Breast epithelium (tissue), 4 donors: ENCODE measurements at places on chromosomes 6 and 20. TPM values are rescaled to one million over a fixed set of nuclear protein-coding genes. Genes with fewer than 3 reads are reported as not detected.

The RAD21L1 gene
- total RNA-seq = not detected

The FAM135A gene
- total RNA-seq = 30.2 TPM

The TRAPPC3L gene
- not detected for total RNA-seq

The TRPC4AP gene
- 69.5 TPM for total RNA-seq

The OR2H2 gene
- not detected for total RNA-seq

The CTSA gene
- 136 TPM for total RNA-seq

The NKAIN4 gene
- total RNA-seq = not detected

The ELOVL2 gene
- 11.1 TPM for total RNA-seq

GRCh38 chr20:49852522-49853080 lies 40.0 kb downstream of the SLC9A8 start:
- H3K36me3 ChIP-seq = no peaks in the 10 kb centered on the region
- no peaks in the 10 kb centered on the region for H3K4me1 ChIP-seq
- no peak overlapping the region for H3K27ac ChIP-seq
- H3K27me3 ChIP-seq = no peaks in the 10 kb centered on the region

DNA sequence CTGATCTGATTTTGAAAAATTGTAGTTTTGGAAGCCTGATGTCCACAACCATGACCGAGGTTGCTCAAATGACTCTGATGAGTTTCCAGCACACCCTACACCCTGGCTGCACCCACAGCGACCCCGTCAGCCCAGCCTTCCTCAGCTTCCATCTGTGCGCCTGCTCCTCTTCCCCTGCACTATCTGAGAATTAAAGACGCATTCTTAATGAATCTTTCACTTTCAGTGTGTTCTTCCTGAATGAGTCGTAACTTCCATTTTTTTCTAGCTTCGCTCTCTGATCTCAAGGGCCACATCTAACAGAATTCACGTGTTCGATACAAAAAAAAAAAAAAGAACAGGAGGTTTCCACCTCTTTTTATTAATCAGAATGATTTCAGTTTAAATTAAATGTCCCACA lies 21.3 kb upstream of the RREB1 start:
- H3K4me3 ChIP-seq = peak overlapping the region; percentile 23
- H3K27ac ChIP-seq = peak overlapping the region; percentile 5
- H3K27me3 ChIP-seq = no peaks in the 10 kb centered on the region
- H3K36me3 ChIP-seq = no peaks in the 10 kb centered on the region
- no peak for DNase-seq

DNA sequence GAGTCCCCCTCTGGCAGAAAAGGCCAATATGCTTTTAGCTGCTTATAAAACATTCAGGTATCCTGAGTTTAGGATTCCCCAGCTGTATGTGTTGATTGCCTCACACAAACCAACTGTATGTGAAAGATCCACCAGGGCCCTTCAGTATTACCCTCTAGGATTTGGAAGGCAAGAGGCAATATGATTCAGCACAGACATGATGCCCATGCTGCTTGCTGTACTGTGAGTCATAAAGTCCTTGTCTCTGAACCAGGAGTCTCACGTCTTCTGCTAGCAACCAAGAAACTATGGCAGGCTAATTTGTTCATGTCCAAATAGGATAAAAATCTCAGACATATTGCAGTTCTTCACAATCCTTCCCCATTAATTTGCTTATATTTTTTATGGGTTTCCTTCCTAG lies 789.2 kb upstream of the SLC35B3 start:
- no peak overlapping the region for H3K4me3 ChIP-seq
- no peaks in the 10 kb centered on the region for H3K27me3 ChIP-seq
- no peaks in the 10 kb centered on the region for H3K4me1 ChIP-seq

DNA sequence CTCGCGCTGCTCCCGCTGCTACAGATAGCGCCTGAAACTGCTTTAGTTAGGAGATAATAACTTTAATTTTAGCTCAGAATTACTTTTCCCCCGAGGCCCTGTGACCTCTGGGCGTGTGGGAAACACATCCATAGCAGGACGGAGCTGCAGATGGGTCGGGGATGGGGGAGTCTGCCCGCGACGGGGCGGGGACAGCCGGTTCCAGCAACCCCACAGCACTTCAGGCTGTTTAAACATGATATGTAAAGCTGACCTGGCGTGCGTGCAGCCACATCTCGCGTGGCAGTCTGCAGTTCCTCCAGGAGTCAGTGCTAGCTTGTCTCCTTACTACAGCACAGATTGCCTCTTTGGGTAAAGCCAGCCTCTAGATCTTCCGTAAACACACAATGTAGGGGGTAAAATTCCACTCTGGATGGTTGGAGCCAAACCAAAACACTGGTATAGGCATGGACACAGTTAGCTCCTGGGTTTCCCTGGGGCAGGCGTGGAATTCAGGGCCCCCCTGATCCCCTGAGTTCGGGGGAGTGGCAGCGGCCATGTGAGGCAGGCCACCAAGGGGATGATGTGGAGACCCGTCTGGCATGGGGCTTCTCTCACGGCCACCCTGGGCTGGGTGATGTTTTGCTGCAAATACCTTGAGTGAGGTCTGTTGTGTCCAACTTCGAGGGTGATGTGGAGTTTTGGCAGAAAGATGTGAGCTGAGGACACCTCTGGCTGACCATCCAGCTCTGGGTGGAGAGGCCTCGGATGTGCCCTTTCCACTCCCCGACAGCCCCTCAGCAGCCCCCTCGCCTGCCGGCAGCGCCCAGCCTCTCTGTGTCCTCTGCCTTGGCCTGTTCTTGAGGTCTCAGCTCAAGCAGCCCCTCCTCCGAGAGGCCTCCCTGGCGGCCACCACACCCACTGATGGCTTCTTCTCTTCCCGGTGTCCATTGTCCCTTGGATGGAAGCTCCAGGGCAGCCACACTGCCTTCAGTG lies 214.5 kb downstream of the TAF4 start:
- no peak for DNase-seq
- no peaks in the 10 kb centered on the region for H3K4me1 ChIP-seq
- H3K27me3 ChIP-seq = peaks cover 21% of the 10 kb centered on the region
- H3K4me3 ChIP-seq = no peak overlapping the region
- H3K36me3 ChIP-seq = no peaks in the 10 kb centered on the region
- H3K27ac ChIP-seq = no peak overlapping the region

DNA sequence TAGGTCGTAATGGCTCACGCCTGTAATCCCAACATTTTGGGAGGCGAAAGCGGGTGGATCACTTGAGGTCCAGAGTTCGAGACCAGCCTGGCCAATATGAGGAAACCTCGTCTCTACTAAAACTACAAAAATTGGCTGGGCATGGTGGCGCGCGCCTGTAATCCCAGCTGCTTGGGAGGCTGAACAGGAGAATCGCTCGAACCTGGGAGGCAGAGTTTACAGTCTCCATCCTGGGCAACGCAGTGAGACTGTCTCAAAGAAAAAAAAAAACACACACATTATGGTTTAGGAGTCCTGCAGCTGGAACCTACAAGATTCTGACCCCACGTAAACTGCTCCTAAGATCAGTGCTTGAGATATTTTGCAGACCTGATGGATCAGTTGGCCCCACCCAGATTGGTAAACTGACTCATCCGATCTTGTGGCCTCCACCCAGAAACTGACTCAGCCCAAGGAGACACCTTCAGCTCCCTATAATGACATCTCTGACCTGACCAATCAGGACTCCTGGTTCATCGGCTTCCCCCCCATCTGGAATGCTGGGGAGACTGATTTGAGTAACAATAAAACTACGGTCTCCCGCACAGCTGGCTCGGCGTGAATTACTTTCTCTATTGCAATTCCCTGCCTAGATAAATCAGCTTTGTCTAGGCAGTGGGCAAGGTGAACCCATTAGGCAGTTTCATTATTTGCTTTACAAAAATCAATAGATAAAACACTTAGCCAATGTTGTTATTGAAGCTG lies 96.2 kb upstream of the BTN3A2 start:
- no peak overlapping the region for H3K4me3 ChIP-seq
- H3K27me3 ChIP-seq = peaks cover 15% of the 10 kb centered on the region
- DNase-seq = no peak
- H3K4me1 ChIP-seq = no peaks in the 10 kb centered on the region
- no peaks in the 10 kb centered on the region for H3K36me3 ChIP-seq

GRCh38 chr20:62644802-62645496 lies 2.6 kb downstream of the SLCO4A1 start:
- H3K4me3 ChIP-seq = no peak overlapping the region
- no peak for DNase-seq
- H3K27ac ChIP-seq = no peak overlapping the region
- peaks cover 17% of the 10 kb centered on the region for H3K4me1 ChIP-seq

DNA sequence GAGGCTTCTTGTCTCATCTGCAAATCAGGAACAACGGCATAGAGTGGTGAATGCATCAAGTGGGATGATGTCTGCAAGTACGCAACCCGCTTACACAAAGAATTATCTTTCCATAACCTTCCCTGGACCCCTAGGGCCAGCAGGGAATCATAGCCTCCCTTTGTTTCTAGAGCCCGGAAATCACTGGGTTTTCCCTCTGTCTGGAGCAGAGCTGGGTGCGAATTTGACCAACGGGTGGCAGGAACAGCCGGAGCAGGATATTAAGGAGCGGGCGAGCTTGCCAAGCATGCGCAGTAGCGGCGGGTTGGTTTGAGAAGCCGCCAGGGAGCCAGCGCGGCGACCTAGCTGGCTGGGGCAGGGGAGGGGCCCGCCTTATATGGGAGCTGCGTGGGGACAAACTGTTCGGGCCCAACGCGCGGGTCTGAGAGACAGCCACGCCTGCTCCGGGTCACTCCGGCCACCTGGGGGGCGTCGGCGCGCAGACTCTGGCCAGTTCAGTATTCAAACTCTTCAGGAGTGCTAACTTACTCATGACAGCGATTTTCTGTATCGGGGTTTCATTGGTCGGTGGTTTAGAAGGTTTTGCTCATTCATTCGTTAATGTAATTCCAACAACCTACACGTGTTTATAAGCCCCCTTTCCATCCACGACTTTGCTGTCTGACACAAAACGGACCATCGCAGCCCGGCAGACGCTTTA lies 1.6 kb upstream of the KIF16B start:
- H3K27me3 ChIP-seq = no peaks in the 10 kb centered on the region
- peaks cover 2% of the 10 kb centered on the region for H3K4me1 ChIP-seq
- H3K36me3 ChIP-seq = no peaks in the 10 kb centered on the region

- no peaks in the 10 kb centered on the region for H3K36me3 ChIP-seq
- no peak for DNase-seq
- H3K4me1 ChIP-seq = no peaks in the 10 kb centered on the region
- H3K27me3 ChIP-seq = no peaks in the 10 kb centered on the region
Measured at GRCh38 chr20:59703046-59703445, 98.7 kb downstream of the PHACTR3 start.

- H3K36me3 ChIP-seq = no peaks in the 10 kb centered on the region
- no peaks in the 10 kb centered on the region for H3K4me1 ChIP-seq
- H3K27me3 ChIP-seq = no peaks in the 10 kb centered on the region
- no peak for DNase-seq
- no peak overlapping the region for H3K4me3 ChIP-seq
- H3K27ac ChIP-seq = no peak overlapping the region
Measured at GRCh38 chr6:168858926-168859325, 394.7 kb downstream of the THBS2 start.

DNA sequence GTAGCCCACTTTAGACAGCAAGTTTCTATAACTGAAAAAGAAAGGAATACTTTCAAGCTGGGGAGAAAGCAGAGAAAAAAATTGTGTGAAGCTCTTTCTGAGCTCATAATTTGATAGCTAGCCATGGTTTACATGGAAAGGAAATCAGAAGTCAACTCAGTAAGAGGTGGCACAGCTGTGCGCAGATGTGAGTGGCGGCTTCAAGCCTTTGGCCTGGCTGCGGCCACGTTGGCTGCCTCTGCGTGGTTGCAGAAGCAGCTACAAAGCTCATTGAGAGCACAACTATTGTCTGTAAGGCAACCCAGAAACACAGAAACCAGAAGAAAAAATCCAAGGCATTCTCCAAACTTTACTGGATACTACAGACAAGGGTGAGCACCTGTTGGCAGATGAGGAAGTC lies 136.9 kb downstream of the SASH1 start:
- H3K4me1 ChIP-seq = no peaks in the 10 kb centered on the region
- H3K27me3 ChIP-seq = no peaks in the 10 kb centered on the region
- H3K27ac ChIP-seq = no peak overlapping the region
- peaks cover 5% of the 10 kb centered on the region for H3K36me3 ChIP-seq
- DNase-seq = no peak

GRCh38 chr20:50260479-50261221 lies 70.0 kb downstream of the CEBPB start:
- H3K27me3 ChIP-seq = no peaks in the 10 kb centered on the region
- peak overlapping the region; percentile 68 for H3K27ac ChIP-seq
- peaks cover 14% of the 10 kb centered on the region for H3K4me1 ChIP-seq
- no peak overlapping the region for H3K4me3 ChIP-seq
- DNase-seq = no peak

GRCh38 chr20:41161886-41162285 lies 24.5 kb downstream of the PLCG1 start:
- H3K27me3 ChIP-seq = no peaks in the 10 kb centered on the region
- peaks cover 16% of the 10 kb centered on the region for H3K36me3 ChIP-seq
- peak overlapping the region; percentile 25 for H3K27ac ChIP-seq
- no peaks in the 10 kb centered on the region for H3K4me1 ChIP-seq

- H3K36me3 ChIP-seq = no peaks in the 10 kb centered on the region
- no peaks in the 10 kb centered on the region for H3K4me1 ChIP-seq
- no peak overlapping the region for H3K27ac ChIP-seq
- no peak overlapping the region for H3K4me3 ChIP-seq
Measured at GRCh38 chr6:134519465-134519864, 201.6 kb upstream of the SGK1 start.

- H3K4me3 ChIP-seq = peak overlapping the region; percentile 87
- H3K4me1 ChIP-seq = no peaks in the 10 kb centered on the region
- H3K27me3 ChIP-seq = no peaks in the 10 kb centered on the region
- H3K36me3 ChIP-seq = no peaks in the 10 kb centered on the region
- H3K27ac ChIP-seq = peak overlapping the region; percentile 90
- DNase-seq = no peak
Measured at GRCh38 chr6:85449388-85449817, 480 bp upstream of the NT5E start.

- no peak for DNase-seq
- H3K4me1 ChIP-seq = no peaks in the 10 kb centered on the region
- H3K4me3 ChIP-seq = no peak overlapping the region
- H3K27ac ChIP-seq = no peak overlapping the region
- H3K36me3 ChIP-seq = no peaks in the 10 kb centered on the region
Measured at GRCh38 chr6:88177961-88178464, 11.9 kb upstream of the CNR1 start.

GRCh38 chr6:25157842-25158241 lies 121.3 kb upstream of the CARMIL1 start:
- no peaks in the 10 kb centered on the region for H3K36me3 ChIP-seq
- H3K27ac ChIP-seq = no peak overlapping the region
- no peaks in the 10 kb centered on the region for H3K27me3 ChIP-seq
- H3K4me1 ChIP-seq = no peaks in the 10 kb centered on the region
- DNase-seq = no peak

GRCh38 chr6:156598855-156599180 lies 178.4 kb upstream of the ARID1B start:
- DNase-seq = no peak
- no peaks in the 10 kb centered on the region for H3K27me3 ChIP-seq
- H3K4me3 ChIP-seq = no peak overlapping the region
- H3K4me1 ChIP-seq = no peaks in the 10 kb centered on the region

- H3K27me3 ChIP-seq = no peaks in the 10 kb centered on the region
- peak overlapping the region; percentile 94 for H3K27ac ChIP-seq
- H3K36me3 ChIP-seq = no peaks in the 10 kb centered on the region
Measured at GRCh38 chr6:82364087-82365015, 734 bp downstream of the TPBG start.

- no peaks in the 10 kb centered on the region for H3K36me3 ChIP-seq
- H3K27ac ChIP-seq = peak within 1 kb of the TSS; percentile 93
- H3K27me3 ChIP-seq = no peaks in the 10 kb centered on the region
- DNase-seq = peak; percentile 77
- peak within 1 kb of the TSS; percentile 86 for H3K4me3 ChIP-seq
- H3K4me1 ChIP-seq = peaks cover 13% of the 10 kb centered on the region
Measured at GRCh38 chr20:23637282-23638221, at the start of gene CST3. CST3 (minus strand) TSS chr20:23637955; CDS start chr20:23637862, 93 bp downstream.
